Stimulated activated CD4-positive, alpha-beta T cell treated with anti-CD3 and anti-CD28 coated beads, Interleukin-12 subunit alpha, Interleukin-12 subunit beta, amount 100 ng/mL, for 48 hours (primary cell): ENCODE measurements at places on chromosomes 3 and 15.

DNA sequence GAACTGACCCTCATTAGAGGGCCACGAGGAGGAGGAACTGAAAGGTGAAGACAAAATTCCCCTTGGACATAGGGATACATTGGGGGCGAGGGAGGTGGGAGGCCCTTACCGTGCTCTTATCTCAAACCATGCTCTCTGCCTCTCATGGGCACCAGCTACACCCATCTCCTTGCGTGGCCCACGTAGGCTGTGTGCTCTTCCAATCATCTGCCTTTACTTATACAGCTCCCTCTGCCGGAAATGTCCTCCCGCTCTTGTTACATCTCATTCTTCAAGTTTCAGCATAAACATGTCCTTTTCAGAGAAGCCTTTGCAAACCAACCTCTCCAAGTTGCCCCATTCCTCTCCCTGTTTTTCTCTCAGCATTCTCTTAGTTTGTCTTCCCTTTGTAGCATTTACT, 307.8 kb upstream of the PROK2 start:
- DNase-seq: no peak

- DNase-seq: no peak
These were observed 233.4 kb downstream of the MEX3B start for GRCh38 chr15:81812456-81812855.

- no peak for DNase-seq
These were observed 30.1 kb upstream of the SLC28A2 start for GRCh38 chr15:45221967-45222366.

DNA sequence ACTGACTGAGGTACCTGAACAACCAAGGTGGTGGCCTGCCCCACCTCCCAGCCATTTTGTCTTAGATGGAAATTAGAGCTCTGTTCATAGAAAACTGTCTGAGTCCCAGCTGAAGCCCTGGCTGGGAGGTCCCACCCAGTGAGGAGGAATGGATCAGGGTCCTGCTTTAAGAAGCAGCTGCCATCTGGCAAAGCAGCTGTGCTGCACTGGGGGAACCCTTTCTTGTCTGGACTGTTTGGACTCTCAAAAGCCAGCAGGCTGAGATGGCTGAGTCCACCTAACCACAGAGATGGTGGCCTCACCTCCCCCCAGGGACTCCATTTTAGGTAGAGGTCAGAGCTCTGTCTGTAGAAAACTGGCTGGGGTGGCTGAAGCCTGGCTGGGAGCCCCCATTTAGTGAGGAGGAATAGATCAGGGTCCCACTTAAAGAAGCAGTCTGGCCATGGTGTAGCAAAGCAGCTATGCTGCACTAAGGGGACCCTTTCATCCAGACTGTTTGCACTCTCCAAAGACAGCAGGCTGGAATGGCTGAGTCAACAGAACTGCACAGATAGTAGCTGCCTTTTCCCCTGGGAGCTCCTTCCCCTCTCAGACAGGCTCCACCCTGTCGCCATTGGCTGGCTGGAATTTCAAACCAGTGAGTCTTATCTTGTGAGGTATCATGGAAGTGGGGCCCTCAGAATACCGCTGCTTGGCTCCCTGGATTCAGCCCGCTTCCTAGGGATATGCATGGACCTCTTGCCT, 116.9 kb downstream of the EPHA6 start:
- DNase-seq: no peak

DNA sequence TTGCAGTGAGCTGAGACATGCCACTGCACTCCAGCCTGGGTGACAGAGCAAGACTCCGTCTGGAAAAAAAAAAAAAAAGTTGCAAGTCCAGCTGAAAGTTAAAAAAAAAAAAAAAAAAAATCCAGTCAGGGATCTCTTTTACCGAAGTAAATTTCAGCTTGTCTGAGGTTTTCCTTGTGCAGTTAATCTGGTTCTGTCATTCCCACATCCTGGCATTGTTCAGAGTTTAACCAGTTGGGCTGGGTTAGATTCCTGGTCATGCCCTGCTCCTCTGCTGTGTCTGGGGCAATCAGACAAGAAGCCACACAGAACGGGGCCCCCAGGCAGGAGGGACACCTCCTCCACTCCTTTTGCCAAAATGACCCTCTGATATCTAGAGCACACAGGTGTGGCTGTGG, 84.1 kb upstream of the KLHL25 start:
- DNase-seq: no peak

DNA sequence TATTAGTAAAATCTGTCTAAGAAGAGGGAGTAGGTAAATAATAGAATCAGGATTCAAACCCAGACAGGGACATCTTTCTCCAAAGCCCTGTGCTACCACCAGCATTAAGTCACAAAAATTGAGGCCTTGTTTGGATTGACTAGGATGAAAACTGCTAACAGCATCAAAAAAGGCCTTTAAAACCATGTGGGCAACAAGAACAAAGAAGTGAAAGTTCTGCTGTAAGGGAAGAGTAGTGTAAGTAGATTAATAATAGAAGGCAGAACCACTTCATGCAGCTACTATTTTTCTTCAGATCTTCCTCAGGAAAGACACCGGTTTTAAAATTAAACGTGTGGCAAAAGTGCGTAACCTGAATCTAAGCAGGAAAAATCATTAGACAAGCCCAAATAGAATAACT, 15.3 kb upstream of the KBTBD12 start:
- no peak for DNase-seq

GRCh38 chr15:37204692-37205091, 104.3 kb upstream of the MEIS2 start:
- DNase-seq: no peak

- DNase-seq: peak; percentile 28
These were observed 110.8 kb upstream of the ATP11B start for GRCh38 chr3:182682263-182683241.

GRCh38 chr3:40337136-40338108, 27.9 kb downstream of the EIF1B start:
- DNase-seq: no peak

GRCh38 chr15:77107531-77108355, 36.8 kb upstream of the TSPAN3 start:
- peak; percentile 16 for DNase-seq

GRCh38 chr3:98504539-98504938, 7.1 kb downstream of the OR5K2 start:
- DNase-seq: no peak
